CD8-positive, alpha-beta T cell (primary cell): ENCODE measurements at places on chromosomes 5 and 9. TPM values are rescaled to one million over a fixed set of nuclear protein-coding genes. Genes with fewer than 3 reads are reported as not detected.

The PDE6A gene
- not detected for total RNA-seq

The LRRC19 gene
- total RNA-seq: not detected

The RNF180 gene
- total RNA-seq: not detected

The PTPRD gene
- total RNA-seq: not detected

The C5orf15 gene
- total RNA-seq: 12.4 TPM

The PCDHB12 gene
- not detected for total RNA-seq

The ZFP37 gene
- 1.5 TPM for total RNA-seq

The CCDC192 gene
- total RNA-seq: not detected

The DOK3 gene
- total RNA-seq: 1.2 TPM

The GRXCR2 gene
- not detected for total RNA-seq

The SPAAR gene
- not detected for total RNA-seq

The FBLL1 gene
- total RNA-seq: not detected

The CYLC2 gene
- total RNA-seq: not detected

The KCNV2 gene
- total RNA-seq: not detected

The IL3 gene
- total RNA-seq: not detected

The AGXT2 gene
- total RNA-seq: not detected

The RNF183 gene
- total RNA-seq: not detected

The DEPDC1B gene
- total RNA-seq: 0.36 TPM

The PNPLA7 gene
- 5.1 TPM for total RNA-seq

The TNFAIP8 gene
- total RNA-seq: 63.0 TPM

The FBN2 gene
- not detected for total RNA-seq

The SLC45A2 gene
- total RNA-seq: not detected

The ADGRD2 gene
- not detected for total RNA-seq

The ECM2 gene
- total RNA-seq: not detected

The GABRA6 gene
- not detected for total RNA-seq

The CDC37L1 gene
- 35.1 TPM for total RNA-seq

The CEP72 gene
- 7.4 TPM for total RNA-seq

The CNTNAP3 gene
- not detected for total RNA-seq

The LOX gene
- total RNA-seq: not detected

The DCAF10 gene
- 5.6 TPM for total RNA-seq

The FGF10 gene
- not detected for total RNA-seq

The BAAT gene
- not detected for total RNA-seq

The FBXL7 gene
- not detected for total RNA-seq

The TENT4A gene
- 42.6 TPM for total RNA-seq

The F2RL1 gene
- 2.5 TPM for total RNA-seq

The DPH7 gene
- 49.8 TPM for total RNA-seq

The NTRK2 gene
- not detected for total RNA-seq

The HDHD3 gene
- 10.2 TPM for total RNA-seq

The OTP gene
- not detected for total RNA-seq

The DNAI1 gene
- total RNA-seq: not detected

The PCDHB9 gene
- not detected for total RNA-seq

The SPATA31A3 gene
- total RNA-seq: not detected

The PAPPA gene
- total RNA-seq: not detected

The ADAMTSL1 gene
- not detected for total RNA-seq

The CATSPER3 gene
- total RNA-seq: not detected

The WDR38 gene
- total RNA-seq: not detected
